ENCODE measurements at places on chromosomes 1 and 21.

- DNase-seq = no peak
These were observed 52.6 kb downstream of the RUNX1 start for GRCh38 chr21:34996304-34997101.

DNA sequence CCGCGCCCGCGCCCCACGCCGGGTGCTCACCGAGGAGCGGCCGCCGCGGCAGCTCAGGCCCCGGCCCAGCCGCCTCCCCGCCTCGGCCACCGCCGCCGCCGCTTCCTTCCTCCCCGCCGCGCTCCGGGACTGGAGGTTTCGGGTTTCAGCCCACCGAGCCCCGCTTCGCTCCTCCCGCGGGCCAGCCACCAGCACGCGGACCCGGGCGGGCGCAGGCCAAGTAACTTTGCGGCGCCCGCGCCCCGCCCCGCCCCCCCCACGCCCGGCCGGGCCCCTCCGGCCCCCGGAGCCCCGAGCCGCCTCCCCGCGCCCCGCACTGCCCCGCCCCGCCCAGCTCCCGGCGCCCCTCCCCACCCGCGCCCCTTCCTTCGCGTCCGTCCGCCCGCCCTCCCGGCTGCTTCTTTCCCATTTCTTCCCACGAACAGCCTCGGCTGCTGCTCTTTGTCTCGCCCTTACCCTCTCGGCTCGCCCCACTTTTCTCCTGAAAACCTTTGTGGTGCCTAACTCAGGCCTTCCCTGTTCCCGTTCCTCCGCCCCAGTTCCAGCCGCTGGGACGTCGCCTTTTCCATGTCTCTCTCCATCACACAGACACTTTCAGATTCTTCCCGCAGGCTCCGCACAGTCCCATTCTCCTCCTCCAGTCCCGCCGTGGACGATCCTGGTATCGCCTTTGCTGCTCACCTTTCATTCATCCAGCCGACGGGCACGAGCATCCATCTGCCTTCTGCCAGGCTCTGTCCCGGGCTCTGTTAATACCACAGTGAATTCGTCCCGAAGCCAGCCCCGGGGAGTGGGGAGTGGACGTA is at the start of gene GPR161:
GPR161 (minus strand) TSS at position 222 of the 806 bp plus-strand sequence. CDS start 32,080 bp downstream, outside the sequence.
- peak; percentile 65 for DNase-seq

DNA sequence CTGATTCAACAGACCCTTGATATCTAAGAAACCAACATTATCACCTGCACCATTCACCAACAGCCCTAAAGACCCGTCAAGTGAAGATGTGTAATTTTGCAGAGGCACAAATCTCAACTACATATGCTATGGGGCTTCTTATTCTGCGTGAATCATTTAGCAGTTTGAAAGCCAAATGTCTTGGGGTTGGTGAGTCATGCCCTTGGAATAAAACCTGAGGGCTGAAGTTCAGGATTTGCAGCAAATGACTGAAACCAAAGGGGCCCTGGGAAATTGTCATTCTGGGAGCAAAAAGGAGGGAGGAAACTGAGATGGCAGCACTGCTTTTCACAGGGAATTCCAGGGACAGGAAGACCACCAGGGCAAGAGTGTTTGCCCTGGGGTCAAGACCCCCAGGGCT is 79.2 kb upstream of the TNR start:
- DNase-seq = no peak

DNA sequence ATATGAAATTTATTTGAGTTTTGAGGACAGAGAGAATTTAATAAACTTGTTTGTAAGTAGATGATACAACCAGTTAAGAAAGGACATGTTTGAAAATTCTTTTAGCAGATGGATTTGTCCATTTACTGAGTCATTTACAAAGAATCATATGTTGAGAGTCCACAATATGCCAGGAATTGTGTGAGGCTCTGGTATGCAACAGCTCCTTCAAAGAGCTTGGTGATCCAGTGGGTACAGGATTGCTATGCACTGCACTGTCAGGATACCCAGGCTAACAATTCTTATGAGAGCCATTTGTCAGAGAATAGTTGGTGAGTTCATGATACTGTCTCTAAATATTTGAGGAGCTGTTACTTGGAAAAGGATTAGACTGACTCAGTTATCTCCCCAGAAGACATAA is 11.0 kb downstream of the DNM3 start:
- no peak for DNase-seq

DNA sequence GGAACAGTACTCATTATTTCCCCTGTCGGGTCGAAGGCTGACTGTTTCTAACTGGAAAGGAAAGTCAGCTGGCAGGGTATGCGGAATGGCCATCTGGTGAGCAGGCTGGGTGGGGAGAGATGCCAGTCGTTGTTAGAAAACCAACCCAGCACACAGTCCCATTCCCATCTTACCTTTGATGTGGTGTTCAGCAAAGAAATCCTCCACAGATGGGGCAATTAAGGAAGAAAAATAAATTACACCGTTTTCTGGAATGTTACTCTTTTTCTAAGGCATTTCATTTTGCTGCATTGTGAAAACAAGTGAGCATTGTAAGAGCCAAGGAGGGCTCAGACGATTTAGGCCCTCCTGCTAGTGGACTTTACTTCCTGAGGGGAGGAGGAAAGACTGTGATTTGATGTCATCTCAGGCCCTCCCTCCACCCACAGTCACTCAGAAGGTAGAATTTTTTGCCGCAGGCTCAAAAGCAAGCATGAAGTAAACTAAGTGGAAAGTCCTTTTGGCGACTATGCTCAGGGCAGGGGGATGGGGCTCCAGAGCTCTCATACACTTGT is at the start of gene SLC16A4:
SLC16A4 (minus strand) TSS at position 335 of the 554 bp plus-strand sequence. CDS start 1,703 bp downstream, outside the sequence.
- DNase-seq = no peak

GRCh38 chr1:27527890-27528817 is 38.2 kb upstream of the WASF2 start:
- peak; percentile 57 for DNase-seq

DNA sequence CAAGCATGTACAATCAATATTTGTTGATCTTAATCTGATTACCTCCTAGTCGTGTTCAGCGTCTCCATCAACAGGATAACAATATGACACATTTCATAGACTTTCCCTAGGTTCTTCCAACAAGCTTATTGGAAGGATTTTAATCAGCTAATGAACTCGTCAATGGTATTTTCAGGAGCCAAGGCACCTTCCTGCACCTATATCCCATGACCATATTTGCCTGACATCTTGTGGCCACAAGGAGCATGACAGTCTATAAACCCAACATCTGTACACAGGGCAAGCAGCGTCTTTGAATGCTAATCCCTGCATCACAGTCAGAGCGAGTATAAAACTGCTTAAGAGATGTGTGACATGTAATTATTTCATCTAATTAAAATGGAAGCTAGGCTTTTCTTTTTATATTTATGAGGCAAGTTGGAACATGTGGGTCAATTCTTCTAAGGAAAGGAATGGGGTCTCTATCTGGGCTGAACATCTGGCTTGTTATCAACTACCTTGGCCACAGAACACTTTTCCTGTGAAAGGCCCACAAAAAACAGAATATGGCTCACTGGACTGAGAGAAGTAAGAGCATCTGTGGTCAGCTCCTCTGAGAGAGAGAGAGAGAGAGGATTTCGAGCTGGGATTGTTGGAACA is 388.8 kb downstream of the NTNG1 start:
- DNase-seq = no peak

DNA sequence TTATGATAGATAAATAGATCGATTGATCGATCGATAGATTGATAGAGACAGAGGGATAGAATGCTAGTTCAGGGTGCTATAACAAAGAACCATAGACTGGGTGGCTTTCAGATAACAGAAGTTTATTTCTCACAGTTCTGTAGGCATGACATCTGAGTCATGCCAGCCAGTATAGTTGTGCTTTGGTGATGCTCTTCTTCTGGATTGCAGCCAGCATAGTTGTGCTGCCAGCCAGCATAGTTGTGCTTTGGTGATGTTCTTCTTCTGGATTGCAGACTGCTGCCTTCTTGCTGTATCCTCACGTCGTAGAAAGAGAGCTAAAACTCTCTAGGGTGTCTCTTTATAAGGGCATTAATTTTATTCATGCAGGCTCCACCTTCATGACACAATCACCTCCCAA is 860.8 kb downstream of the BRINP3 start:
- DNase-seq = no peak

- no peak for DNase-seq
These were observed 55.6 kb upstream of the ABCD3 start for GRCh38 chr1:94362466-94363058.

DNA sequence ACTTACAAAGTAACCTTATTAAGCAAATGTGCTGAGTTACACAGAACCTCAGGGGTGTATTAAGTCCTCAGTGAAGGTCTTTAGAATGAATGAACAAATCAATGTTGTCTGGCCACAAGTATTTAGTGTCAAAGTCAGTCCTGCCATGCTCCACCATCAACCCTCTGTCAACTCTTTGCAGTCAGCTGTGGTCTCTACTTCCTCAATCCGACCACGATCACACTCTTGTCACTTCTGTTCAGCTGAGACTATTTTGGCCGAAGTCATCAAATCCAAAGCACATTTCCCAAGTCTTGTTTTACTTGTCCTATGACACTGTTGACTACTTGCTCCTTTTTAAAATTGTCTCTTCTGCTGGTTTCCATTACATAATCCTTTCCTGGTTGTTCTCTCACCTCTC is 173.5 kb downstream of the ST6GALNAC5 start:
- DNase-seq = no peak

DNA sequence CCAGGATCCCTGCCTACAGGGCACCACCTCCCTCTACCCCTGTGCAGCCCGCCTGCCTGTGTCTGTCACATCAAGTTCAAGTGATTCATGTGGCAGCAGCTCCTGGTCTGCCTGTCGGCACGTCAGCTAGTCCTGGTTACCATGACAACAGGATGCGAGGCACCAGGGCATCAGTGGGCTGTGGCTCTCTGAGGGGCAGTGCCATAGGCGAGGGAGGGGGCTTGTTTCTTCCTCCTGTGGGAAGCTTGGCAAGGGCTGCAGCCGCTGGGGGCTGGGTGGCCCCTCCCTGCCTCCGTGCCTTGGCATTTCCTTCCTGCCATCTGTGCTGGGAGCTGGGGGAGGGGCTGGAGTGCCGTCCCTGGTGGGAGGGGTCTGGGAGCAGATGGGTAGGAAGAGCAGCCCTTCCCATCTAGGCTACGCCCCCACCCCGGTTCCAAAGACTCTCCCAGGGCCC is 43.1 kb downstream of the FOXO6 start:
- DNase-seq = no peak

GRCh38 chr1:81797701-81798100 is 3.0 kb upstream of the ADGRL2 start:
- DNase-seq = no peak

DNA sequence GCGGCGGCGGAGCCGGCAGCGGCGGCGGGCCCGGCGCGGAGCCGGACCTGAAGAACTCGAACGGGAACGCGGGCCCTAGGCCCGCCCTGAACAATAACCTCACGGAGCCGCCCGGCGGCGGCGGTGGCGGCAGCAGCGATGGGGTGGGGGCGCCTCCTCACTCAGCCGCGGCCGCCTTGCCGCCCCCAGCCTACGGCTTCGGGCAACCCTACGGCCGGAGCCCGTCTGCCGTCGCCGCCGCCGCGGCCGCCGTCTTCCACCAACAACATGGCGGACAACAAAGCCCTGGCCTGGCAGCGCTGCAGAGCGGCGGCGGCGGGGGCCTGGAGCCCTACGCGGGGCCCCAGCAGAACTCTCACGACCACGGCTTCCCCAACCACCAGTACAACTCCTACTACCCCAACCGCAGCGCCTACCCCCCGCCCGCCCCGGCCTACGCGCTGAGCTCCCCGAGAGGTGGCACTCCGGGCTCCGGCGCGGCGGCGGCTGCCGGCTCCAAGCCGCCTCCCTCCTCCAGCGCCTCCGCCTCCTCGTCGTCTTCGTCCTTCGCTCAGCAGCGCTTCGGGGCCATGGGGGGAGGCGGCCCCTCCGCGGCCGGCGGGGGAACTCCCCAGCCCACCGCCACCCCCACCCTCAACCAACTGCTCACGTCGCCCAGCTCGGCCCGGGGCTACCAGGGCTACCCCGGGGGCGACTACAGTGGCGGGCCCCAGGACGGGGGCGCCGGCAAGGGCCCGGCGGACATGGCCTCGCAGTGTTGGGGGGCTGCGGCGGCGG is 1.0 kb downstream of the ARID1A start:
- DNase-seq = peak; percentile 39

DNA sequence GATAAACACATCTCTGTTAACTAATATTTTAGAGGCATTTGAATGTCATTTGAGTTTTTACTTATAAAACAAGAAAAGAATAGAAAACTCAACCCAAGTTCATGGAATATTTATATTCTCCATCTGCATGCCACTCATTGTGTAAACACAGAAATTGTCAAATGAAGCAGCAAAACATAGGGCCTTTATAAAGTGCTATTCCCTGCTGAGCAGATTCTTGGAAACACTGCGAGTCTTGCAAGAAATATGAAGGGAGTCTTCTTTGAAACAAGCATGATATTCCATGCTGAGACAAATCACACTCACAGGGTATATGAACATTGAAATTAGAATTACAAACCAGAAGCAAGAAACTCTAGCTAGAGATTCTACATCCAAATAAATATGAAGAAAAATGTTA is 655.8 kb downstream of the BRINP3 start:
- no peak for DNase-seq

GRCh38 chr1:201807958-201808632 is 20.9 kb upstream of the IPO9 start:
- DNase-seq = peak; percentile 64

GRCh38 chr1:201538612-201539551 is at the start of gene NAV1:
Gene NAV1, plus strand, starts transcription at chr1:201539127. Its CDS starts 83,758 bp downstream, at chr1:201622885.
- peak; percentile 70 for DNase-seq

GRCh38 chr21:31798842-31799704 is 67.2 kb upstream of the SCAF4 start:
- no peak for DNase-seq
